ENCODE measurements at places on chromosomes 12 and 14.

GRCh38 chr12:104695453-104696148 lies 238.9 kb downstream of the CHST11 start:
- no peak for DNase-seq

DNA sequence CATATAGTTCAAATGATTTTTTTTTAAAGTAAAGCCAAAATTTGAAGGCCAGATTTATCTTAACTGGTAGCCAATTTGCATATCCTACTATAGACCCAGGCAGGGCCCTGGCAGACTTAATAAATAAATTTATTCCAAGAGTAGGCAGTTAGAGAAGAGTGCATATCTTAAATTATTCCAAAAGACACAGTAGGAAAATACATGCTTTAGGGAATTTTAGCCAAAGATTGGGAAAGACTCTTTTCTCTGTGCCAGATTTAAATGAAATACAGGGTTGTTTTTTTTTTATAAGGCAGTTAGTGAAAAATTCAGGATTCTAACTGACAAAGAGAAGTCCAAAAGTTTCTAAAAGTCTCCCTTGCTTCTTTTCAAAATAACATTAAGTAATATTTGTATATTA lies 65.5 kb downstream of the ST8SIA1 start:
- no peak for DNase-seq

DNA sequence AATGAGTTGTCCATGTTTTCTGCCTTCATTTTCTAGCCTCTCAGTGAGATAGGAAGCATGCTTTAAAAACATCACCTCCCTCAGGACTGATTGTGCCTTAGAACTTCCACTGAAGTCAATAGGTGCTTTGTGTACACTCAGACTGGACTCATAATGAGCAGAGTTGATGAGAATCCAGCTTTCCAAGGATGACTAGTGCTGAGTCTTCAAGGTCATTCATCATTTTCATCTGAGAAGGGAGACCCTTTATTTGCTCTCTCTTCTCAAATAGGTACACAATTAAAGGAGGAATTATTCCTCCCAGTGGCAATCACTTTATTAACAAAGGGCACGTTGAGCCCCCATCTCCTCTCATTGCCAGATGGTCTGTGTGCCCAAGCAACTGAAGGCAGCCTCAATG lies 210.9 kb upstream of the PRKD1 start:
- DNase-seq: no peak

GRCh38 chr14:104864267-104865080 lies 594 bp upstream of the CEP170B start:
- DNase-seq: no peak

DNA sequence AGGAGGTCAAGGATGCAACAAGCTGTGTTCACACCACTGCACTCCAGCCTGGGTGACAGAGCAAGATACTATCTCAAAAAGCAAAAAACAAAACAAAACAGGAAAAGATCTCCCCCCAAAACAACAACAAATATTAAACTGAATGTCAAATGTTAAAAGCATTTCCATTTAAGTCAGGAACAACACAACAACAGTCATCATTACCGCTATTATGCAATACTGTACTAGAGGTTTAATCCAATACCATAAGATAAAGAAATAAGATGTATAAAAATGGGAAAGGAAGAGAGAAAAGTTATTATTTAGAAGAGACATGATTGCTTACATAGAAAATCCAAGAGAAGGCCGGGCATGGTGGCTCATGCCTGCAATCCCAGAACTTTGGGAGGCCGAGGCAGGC lies 36.6 kb downstream of the FERMT2 start:
- no peak for DNase-seq

DNA sequence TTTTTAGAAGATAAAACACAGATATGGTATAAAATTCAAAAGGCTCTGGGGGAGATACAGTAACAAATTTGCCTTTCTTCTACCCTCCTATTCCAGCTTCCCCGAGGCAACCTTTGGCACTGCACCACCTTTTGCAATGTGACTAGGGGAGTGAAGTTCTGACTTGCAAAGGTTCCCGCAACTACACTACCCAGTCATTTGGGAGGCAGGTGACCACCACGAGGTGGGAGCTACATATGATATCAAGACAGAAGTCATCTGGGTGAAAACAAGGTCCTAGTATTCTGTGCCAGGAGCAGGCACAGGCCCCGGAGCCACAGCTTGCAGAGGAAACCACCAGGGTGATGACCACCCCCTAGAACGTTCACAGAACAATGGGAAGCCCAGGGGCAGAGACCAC lies 141.5 kb downstream of the TTC7B start:
- no peak for DNase-seq

DNA sequence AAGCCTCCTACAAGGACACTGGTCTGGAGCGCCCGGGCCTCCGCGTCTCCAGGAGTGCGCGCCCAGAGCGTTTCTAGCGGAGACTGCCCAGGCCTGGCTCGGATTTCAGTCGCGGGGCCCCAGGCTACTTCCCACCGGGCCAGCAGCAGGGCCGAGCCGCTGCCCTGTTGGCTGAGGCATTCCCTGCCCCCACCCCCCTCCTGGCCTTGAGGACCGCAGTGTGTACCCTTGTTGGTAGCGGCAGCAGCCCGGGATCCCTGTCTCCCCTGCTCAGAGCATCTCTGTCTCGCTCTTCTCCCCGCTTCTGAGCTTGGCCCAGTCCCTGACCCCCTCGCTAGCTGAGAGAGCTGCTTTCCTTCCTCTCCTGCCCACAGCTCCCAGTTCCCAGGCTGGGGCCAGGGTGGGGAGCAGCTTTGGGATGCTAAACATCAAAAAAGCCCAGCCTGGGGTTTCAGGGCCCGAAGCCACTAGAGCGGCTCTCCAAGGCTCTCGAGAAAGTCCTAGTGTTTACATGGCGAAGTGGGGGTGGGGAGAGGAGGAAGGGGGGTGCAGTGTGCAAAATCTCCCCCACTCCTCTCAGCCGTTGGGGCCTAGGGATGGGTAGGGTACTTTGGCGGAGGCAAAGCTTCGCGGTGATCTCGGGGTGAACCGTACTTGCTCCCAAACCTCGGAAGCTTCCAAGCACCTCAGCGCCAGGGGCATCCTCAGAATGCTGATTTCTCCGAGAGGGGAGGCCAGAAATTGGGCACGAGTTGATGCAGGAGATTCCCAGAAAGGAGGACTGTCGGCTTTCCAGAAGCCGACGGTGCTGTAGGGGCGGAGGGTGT lies 6.4 kb downstream of the NKX2-1 start:
- DNase-seq: no peak

- no peak for DNase-seq
Measured at GRCh38 chr14:38786921-38787320, 316.1 kb downstream of the SEC23A start.

DNA sequence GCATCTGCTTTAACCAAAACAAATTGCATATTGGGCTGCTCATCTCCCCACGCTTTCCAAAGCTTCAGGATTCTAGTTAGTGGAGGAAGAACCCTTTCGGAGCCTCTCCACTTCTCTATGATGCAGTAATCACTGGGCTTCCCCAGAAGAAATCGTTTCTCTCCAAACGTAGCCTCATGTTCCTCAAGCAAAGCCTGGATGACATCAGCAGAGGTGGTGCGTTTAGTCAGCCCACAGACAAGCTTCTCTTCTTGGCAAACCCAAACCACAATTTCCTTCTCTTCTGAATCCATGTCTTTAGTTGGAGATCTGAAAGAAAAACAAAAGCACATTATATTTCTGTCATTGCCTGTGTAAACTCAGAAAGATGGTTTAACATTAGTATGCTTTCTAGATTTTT lies 30.6 kb downstream of the RASSF9 start:
- DNase-seq: no peak

- DNase-seq: no peak
Measured at GRCh38 chr12:120628919-120629318, 11.5 kb upstream of the CABP1 start.

- DNase-seq: no peak
Measured at GRCh38 chr14:88934351-88934806, 109.9 kb downstream of the TTC8 start.

- DNase-seq: no peak
Measured at GRCh38 chr12:128947209-128947608, 93.9 kb downstream of the GLT1D1 start.

DNA sequence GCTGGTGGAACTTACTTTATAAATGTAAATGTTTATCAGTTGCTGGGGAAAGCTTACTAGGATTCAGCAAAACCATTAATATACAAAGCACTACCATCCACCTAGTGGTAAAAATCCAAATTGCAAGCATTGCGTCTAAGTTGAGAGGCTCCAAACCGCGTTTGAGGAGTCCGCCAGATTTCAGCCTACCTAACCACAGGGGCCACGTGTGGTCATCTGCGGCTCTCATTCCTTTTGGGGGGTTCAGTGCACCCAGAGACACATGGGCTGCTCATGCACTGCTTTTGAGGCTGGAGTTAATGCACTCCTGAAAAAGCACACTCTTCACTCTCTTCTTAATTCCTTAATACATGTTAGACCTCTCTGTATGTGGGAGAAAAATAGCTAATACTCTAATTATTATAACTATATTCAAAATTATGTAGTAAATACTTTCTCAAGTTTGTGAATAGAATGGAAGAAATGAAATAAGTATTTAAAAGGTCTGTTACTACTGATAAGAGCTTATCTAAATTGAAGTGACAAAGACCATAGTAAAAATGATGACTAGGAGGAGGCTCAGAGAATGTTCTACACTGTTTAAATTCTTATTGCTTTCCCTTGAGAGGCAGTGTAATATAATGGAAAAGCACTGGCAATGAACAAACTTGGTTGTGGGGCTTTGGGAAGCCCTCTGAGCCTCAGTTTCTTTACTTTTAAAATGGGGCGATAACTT lies 41.4 kb upstream of the MANSC4 start:
- DNase-seq: no peak

DNA sequence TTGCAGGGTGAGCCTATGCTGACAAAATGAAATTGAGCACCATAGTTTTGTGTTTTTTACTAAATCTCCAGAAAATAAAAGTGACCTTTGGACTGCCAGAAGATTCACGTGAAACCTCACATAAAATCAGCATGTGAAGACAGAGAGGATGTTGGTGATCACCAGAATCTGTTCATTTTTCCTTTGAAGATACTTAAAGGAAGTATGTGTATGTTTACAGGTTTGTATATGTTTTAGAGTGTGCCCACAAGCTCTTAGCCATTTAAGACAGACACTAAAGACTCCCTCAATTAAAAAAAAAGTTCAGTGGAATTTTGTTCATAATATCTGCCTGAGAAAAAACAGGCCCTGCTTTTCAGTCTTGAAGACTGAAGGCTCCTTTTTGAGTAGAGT lies 25.9 kb downstream of the DDX47 start:
- no peak for DNase-seq

GRCh38 chr14:46250113-46250703 lies 401.4 kb downstream of the RPL10L start:
- DNase-seq: no peak

- no peak for DNase-seq
Measured at GRCh38 chr14:86533834-86534233, 1003.9 kb downstream of the FLRT2 start.

GRCh38 chr12:39990122-39991101 lies 115.5 kb downstream of the SLC2A13 start:
- DNase-seq: no peak

DNA sequence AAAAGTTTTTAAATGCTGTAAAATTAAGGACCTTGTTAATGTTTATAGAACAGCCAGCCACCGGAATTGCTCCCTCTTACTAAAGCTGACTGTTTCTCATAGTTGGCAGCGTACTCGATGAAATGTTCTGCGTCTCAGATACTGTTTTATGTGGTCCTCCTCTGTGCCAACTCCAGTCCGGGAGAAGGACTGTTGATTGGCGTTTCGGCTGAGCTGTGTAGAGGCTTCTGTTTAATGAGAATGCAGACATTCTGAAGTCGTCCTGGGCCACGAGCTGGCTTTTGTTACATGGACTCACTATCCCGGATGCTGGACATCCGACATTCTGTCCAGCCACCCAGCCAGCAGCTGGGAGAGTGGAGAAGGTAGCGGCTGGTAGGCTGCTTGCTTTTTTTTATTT lies 75.4 kb downstream of the WDR20 start:
- no peak for DNase-seq

DNA sequence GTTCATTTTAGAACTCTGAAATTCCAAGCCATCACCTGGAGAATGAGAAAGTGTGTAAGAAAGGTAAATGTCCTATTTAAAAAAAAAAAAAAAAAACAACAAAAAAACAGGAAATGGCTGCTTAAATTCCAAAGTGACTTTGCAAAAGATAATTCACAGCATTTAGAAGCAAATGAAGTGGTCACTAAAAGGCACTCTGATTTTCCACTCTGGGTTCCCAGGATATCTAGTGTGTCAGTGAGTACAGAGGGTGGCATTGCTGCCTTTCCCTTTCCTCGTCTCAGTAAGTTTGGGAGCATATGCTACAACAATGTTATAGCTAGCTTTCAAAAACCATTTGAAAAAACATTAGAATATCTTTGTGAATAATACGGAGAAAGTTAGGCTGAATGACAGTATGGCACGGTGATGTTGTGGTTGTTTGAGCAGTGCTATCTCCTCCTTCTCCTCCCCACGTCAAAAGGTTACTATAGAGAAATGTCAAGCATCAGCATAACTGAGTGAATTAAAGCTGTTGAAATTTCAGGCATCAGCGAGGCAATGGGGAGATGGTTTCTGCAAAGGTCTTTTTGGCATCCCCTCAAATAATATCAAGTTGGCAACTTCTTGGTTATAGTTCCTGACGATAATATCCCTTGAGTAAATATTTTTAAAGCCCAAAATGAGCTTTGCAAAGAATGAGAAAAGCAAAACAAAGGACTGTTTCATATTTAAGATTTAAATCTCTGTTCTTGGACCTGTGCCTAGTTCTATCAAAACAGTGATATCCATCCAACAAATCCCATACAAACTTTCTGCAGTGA lies 164.5 kb upstream of the E2F7 start:
- no peak for DNase-seq
